ENCODE measurements at places on chromosomes 11 and 22.
A peak's percentile ranks its signal among the peaks of the same experiment; 100 is the strongest.

DNA sequence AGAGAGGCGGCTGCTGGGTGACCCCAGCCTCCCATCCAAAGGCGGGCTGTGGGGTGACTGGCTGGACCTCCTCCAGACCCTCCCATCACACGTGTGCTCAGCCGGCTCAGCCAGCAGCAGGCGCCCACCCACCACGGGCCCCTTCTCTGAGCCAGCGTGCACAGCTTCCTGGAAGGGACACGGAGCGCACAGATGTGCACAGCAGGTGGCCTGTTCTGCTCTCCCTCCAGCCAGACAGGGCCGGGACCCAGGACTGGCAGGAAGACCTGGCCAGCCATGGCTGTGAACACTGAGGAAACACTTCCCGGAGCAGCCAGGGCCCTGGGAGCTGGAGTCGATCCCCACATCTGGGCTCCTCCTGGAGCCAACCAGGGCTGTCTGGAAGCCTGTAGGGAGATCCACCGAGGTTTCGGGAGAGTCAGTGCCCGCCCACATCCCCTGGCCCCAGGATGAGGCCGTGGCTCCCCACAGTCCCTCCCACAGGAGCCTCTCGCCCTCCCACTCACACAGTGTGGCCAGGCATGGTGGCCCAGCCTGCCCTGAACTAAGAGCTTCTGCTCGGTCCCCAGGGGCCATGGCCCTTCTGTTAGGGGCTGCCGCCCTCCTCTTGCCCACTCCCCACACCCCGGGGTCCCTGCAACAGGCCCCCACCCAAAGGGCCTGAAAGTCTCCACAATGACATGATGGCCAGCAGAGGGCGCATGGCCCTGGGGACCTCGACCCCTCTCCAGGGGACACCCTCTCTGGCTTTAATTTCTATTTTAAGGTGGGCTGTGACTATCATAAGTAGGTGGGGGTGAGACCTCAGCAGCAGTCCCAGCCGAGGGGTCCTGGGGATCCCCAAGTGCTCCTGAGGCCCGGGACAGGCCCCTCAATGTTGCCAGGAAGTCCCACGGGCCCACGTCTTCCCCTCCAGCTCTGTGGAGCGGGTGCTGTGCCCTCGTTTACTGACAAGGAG lies 90.6 kb upstream of the FGF3 start:
- DNase-seq, result no peak

GRCh38 chr11:32109592-32109991 lies 18.7 kb downstream of the RCN1 start:
- DNase-seq, result no peak

DNA sequence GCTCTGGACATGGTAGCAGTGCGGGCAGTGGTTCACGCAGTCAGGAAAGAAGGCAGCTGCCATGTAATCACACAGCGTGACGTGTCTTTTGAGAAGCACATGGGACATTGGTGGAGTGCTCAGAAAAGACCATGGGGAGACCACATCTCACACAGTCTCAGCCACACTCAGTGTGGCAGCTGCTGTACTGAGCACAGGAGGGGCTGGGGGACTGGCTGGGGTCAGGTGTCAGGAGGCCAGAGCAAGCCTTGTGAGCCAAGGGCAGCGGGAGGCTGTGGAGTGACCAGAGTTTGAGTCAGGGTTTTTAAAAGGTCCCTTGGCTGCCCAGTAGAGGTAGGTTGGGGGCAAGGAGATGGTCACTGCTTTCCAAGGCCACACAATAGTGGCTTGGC lies 18.5 kb downstream of the CLDN5 start:
- DNase-seq, result no peak

DNA sequence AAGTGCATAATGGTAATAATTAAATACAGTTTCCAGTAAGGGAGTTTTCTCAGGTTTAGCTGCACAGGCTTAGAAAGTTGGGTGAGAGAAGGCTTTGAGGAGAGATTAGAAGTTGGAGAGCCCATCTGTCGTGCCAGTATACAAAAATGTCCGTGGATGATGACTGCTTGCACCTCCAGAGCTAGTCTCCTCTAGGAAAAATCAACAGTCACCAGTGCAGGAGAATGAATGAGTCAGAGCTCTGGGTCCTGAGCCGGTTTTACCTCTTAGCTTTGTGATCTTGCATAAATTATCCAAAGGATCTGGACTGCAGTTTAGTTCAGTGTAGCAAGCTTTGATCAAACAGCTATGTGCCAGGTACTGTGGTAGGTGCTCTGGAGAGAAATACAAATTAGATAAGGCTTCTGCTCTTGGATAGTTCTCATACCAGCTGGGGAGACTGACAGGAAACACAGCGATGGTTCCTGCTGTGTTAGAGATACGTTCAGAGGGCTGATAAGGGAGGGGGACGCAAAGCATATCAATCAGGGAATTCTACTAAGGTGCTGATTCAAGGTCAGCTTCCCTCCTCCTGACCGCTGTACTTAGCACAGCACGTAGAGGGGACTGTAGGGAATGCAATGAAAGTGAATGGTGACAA lies 125.9 kb downstream of the TEAD1 start:
- no peak for DNase-seq

GRCh38 chr11:33716243-33716642 lies 15.6 kb upstream of the C11orf91 start:
- DNase-seq, result no peak

GRCh38 chr11:27233654-27234042 lies 129.4 kb downstream of the CCDC34 start:
- DNase-seq, result no peak

- no peak for DNase-seq
These were observed 558 bp downstream of the TSPAN4 start for GRCh38 chr11:843086-843734.

- DNase-seq, result no peak
These were observed 60.9 kb upstream of the EED start for GRCh38 chr11:86183694-86184093.

DNA sequence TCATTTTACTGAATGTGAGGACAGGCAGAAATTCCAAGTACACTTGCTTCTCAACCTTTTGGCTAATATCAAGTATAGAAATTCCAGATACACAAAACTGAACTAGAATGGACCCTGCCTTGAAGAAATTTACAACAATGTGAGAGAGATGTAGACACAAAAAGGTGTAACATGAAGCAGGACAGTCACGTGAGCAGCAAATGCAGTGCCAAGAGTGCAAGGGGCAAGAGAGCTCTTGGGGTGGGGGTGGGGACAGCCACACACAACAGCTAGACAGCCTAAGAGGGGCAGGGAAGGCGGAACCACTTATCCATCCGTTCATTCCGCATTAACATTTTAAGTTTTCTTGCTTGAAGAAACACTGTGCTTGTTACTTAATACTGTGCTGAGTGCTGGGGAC lies 28.9 kb downstream of the PLEKHA7 start:
- DNase-seq, result no peak

DNA sequence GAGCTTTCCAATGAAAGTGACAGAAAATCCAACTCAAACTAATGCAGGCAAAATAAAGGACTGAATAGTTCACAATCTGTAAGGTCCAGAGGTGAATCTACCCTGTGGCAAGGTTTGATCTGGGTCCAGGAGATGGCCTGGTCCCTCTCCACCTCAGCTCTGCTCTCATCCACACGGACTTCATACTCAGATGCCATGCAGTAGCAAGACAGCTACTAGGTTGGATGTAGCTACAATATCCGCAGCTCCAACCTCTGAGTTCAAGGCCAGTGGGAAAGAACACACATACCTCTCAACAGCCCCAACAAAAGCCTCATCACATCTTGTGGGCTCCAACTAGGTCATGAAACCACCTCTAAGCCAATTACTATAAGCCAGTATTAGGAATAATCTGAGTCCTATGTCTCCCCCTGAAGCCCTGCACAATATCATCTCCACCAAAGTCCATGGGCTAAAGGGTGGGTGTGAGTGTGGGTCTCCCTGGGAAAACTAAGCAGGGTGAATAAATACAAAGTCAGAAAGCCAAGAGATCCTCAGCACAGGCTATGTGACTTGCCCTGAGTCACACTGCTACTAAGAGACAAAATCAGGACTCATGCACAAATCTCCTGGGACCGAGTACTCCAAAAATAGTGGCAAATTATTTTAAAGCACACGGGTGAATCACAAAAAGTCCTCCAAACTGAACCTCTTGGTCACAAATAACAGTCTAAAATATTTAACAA lies 78.8 kb downstream of the LARGE1 start:
- DNase-seq, result no peak

DNA sequence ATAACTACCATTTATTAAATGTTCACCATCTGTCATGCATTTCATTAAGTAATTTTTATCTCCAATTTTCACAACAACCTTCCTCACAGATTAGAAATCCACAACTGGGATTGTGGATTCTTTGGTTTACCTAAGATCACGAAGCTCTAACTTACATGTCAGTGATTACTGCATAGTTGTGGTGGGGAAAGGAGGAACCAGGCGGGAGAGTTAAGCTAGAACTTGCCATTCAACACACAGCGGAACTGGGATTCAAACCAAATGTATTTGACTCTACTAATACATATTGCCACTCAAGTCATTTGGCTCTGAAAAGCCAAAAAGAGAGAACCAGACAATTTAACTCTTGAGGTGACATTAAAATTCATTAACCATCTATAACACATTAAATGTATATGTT lies 10.4 kb upstream of the LAYN start:
- DNase-seq, result no peak

GRCh38 chr11:71330996-71331395 lies 78.6 kb upstream of the SHANK2 start:
- no peak for DNase-seq

GRCh38 chr11:111330234-111330893 lies 32.0 kb downstream of the POU2AF3 start:
- no peak for DNase-seq

GRCh38 chr11:115921986-115922385 lies 417.8 kb upstream of the CADM1 start:
- no peak for DNase-seq

DNA sequence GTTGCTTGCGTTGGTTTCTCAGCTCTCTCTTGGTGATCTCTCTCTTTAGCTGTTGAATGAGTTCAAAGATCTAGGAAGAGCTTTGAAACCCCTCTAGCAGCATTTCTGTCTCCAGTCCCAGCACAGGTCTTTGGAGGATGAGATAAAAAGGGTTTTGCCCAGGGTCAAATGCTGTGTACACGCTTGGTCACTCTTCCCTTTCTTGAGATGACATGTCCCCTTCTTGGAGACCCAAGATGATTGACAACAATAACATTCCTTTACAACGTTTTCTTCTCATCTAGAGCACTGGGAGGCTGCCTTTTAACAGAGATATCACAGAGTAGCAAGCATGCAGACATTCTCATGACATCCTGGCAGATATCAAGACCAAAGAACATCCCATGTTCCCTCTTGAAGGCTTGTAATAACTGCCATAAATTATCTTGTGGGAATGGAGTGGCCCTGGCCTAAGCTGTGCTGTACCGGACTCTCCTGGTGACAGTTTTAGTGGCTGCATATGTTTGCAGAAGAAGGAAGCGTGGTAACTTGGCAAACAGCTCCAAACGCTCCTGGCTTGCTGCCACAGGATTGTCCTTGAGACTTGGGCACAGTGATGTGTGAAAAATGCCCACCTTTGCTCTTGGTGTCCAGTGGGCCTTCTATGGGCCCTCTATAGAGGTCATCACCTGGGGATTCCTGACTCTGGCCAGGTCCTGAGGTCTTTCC lies 107.8 kb downstream of the PTPRJ start:
- no peak for DNase-seq

DNA sequence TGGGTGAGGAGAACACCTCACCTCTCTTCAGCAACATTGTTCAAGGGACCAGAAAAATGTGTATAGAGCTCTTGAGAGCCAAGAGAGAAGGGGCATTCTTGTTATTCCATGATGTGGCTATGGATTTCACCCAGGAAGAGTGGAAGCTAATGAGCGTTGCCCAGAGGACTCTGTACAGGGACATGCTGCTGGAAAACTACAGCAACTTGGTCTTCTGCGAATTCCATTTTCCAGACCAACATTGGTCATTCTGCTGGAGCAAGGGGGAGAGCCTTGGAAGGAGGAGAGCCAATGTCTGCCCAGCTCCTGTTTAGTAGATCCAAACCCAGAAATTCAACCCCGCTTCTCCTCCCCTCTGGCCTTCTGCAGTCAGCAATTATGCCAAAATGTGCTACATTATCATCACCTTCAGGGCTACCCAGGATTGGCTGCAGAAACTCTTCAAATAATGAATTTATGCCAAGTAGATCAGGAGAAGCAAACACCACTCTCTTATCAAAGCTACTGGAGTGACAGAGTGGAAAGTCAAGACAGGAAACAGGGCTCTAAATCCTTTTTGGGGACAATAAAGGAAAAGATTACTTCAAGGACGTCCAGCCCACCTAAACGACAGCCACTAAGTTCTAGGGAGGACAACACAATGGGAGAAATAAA lies 707.5 kb upstream of the LUZP2 start:
- DNase-seq, result no peak

GRCh38 chr11:128116885-128117284 lies 470.5 kb downstream of the ETS1 start:
- no peak for DNase-seq

DNA sequence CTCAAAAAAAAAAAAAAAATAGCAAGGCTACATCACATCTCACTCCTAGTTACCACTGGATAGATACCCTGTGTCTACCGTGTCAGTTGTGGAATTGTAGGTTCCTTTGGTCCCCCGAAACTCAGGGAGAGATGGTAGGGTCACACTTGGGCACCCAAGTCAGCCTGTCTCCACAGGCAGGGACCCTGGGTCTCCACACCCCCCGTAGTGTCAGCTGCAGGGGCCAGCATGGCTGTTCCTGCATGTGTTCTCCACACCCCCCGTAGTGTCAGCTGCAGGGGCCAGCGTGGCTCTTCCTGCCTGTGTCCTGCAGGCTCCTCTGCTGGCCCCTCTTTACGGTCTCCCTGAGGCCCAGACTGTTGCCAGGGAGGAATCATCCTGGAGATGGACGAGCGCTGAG lies 282.1 kb downstream of the BRD1 start:
- no peak for DNase-seq

DNA sequence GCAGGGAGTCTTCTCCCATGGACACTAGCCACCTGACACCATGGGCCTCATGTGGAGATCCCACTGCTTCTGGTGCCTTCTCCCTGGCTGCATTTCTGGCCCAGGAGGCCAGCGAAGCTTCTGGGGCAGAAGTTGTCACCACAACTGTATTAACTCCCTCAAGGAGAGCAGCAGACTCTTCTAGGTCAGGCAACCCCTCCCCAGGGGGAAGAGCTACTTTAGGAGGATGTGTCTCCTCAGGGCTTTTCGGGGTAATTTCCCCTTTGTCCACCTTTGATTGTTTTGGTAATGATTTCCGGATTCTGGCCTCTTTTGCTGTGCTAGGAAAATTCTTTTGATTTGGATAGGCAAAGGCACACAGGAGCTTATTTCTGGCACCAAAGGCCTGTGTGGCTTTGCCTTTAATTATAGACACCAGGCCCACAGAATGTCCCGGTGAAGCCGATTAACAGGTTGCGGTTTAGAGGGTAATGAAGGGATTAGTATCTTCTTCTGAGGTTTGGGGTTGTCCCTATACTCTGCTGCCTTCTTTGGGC lies 8.9 kb upstream of the UCP2 start:
- no peak for DNase-seq

GRCh38 chr11:34134765-34135164 lies 29.3 kb downstream of the NAT10 start:
- peak; percentile 55 for DNase-seq

- DNase-seq, result no peak
These were observed 5.5 kb upstream of the NFAM1 start for GRCh38 chr22:42437488-42438292.

GRCh38 chr11:73680687-73681086 lies 34.3 kb downstream of the PLEKHB1 start:
- DNase-seq, result no peak
